ENCODE measurements at places on chromosomes 5 and 9. TPM values are rescaled to one million over a fixed set of nuclear protein-coding genes. Genes with fewer than 3 reads are reported as not detected.

DNA sequence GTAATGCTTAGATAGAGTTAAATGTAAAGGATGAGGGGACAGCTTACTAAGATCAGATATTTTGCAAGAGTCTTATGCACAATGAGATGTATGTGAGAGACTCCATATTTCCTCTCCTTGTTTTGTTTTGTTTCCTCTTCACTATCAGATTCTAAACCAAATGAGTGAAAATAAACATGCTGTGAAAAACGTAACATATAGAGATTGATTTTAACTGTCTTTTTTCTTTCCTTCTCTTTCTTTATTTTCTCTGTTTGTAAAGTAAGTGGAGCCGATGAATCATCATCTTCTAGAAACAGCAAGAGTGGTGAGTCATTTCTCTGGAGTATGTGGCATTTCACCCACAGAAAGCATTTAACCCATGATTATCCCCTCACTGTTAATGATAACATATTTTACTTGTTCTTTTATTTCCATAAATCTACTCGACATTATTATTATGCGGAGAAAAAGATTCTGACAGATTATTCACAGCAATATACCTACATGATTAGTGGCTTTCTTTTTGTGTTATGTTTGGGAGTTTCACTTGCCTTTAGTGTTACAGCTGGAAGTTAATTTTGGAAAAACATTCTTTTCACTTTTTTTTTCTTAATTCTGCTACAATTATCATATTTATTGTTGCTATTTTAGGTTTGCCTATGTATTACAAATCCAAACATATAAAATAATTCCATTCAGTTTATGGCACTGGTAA is 2.1 kb upstream of the ANXA1 start:
- no peak for DNase-seq

- DNase-seq = no peak
Measured at GRCh38 chr5:137888466-137888862, 793 bp upstream of the PKD2L2 start.

- no peak for DNase-seq
Measured at GRCh38 chr5:157352756-157353340, 86.9 kb downstream of the CYFIP2 start.

GRCh38 chr5:135974021-135974600 is 19.3 kb upstream of the LECT2 start:
- no peak for DNase-seq

DNA sequence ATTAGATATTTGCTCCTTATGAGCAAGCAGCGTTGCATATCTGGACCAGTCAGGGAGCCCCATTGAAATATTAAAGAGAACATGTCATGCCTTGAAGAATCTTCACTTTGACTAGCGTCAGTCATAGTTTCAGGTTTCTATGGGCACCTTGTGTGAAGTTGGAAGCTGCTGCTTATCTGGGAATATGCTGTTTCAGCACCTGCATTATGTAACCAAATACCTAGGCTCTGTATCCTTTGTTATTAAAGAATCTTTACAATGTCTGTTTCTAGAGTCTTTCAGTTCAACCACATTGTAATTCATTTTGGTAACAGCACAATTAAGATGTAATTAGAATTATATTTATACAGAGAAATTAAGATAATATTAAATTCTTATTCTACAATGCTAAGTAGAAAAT is 818.8 kb upstream of the TYRP1 start:
- DNase-seq = no peak

GRCh38 chr5:118211606-118212005 is 776.7 kb downstream of the DTWD2 start:
- DNase-seq = no peak

DNA sequence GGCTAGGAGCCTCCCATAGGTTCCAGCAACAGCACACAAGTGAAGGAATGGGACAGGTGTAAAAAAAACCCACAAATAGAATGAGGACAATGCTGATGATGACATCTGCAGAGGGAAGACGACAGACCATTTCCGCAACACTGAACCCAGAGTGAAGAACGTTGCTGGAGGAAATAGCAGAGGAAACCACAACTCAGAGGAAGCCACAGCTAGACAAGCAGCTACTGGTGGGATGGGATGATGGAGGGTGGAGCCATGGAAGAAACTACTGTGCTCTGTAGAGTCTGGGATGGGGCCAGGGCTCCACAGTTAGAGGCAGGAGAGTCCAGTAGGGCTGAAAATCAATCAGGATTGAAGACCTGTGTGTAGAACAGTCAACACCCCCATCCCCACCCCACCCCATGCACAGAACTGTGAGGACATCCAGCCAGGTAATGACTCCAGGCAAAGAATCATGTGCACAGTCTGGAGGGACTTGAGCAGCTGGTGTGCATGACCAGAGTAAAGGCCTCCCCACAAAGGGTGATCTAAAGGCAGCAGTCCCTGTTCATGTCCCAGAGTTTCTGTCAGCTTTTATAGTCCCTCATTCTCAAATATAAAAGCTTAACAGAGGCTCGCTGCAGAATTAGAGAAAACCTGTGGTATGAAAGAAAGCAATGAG is 65.2 kb upstream of the SPIN1 start:
- DNase-seq = peak; percentile 60

The GTF2H2 gene
- total RNA-seq = 22.4 TPM

The C5orf52 gene
- total RNA-seq = not detected

The ANKRD55 gene
- total RNA-seq = 19.9 TPM

The POU5F2 gene
- 2.0 TPM for total RNA-seq

The ABITRAM gene
- 8.4 TPM for total RNA-seq

The NDOR1 gene
- total RNA-seq = 32.0 TPM

Measured in T-cell (primary cell).